Naive thymus-derived CD8-positive, alpha-beta T cell (primary cell): ENCODE measurements at places on chromosomes 5 and 9.

GRCh38 chr9:21883642-21884041, 81.2 kb downstream of the MTAP start:
- no peaks in the 10 kb centered on the region for H3K4me1 ChIP-seq
- H3K27ac ChIP-seq: no peak overlapping the region
- H3K4me3 ChIP-seq: no peak overlapping the region
- H3K36me3 ChIP-seq: peaks cover 51% of the 10 kb centered on the region

- no peak for DNase-seq
- no peaks in the 10 kb centered on the region for H3K36me3 ChIP-seq
- no peaks in the 10 kb centered on the region for H3K4me1 ChIP-seq
- H3K27me3 ChIP-seq: peaks cover 2% of the 10 kb centered on the region
These were observed 193.5 kb downstream of the PLK2 start for GRCh38 chr5:58266402-58266801.

DNA sequence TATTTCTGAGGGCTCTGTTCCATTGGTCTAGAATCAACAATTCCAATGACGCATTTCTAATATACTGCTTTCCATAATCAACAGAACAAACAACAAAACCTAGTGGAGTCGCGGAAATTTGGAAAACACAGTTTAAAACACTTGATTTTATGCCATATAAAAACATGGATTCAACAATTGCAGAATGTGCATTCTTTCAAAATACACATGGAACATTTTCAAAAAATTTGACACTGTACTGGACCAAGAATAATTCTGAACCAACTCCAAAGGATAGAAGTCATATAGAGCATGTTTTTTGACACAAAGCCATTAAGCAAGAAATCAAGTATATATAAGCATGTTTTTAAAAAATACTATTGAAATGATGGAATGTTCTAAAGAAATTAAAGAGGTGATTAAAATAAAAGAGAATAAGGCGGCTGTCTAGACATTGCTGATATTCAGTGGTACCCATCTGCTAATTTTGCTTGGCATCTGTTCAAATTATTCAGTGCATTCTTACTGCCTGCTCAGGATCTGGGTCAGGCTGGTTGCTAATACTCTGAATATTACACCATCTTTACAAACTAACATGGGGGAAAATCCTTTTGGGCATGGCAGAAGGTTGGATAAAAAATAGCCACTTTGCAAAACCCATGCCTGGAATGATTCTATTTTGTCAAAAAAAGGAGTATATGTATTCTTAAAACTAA, 221.3 kb downstream of the NPR3 start:
- no peaks in the 10 kb centered on the region for H3K4me1 ChIP-seq
- H3K27ac ChIP-seq: no peak overlapping the region
- H3K4me3 ChIP-seq: no peak overlapping the region
- H3K27me3 ChIP-seq: no peaks in the 10 kb centered on the region
- DNase-seq: no peak

- peaks cover 6% of the 10 kb centered on the region for H3K27me3 ChIP-seq
- no peaks in the 10 kb centered on the region for H3K4me1 ChIP-seq
- no peak overlapping the region for H3K4me3 ChIP-seq
- H3K27ac ChIP-seq: no peak overlapping the region
- no peak for DNase-seq
These were observed 39.2 kb downstream of the ZNF366 start for GRCh38 chr5:72468024-72468423.

- DNase-seq: no peak
- H3K27ac ChIP-seq: no peak overlapping the region
- H3K27me3 ChIP-seq: no peaks in the 10 kb centered on the region
- H3K36me3 ChIP-seq: no peaks in the 10 kb centered on the region
These were observed 134.4 kb downstream of the PTTG1 start for GRCh38 chr5:160555971-160556631.
